Stimulated activated effector memory CD8-positive, alpha-beta T cell treated with anti-CD3 and anti-CD28 coated beads, Interleukin-12 subunit alpha, Interleukin-12 subunit beta, amount 100 ng/mL, for 72 hours (primary cell): ENCODE measurements at places on chromosomes 16 and 17.

- DNase-seq: no peak
These were observed 38.2 kb downstream of the COPRS start for GRCh38 chr17:31820691-31821435.

GRCh38 chr16:66095676-66096075, 270.8 kb upstream of the CDH5 start:
- DNase-seq: no peak

DNA sequence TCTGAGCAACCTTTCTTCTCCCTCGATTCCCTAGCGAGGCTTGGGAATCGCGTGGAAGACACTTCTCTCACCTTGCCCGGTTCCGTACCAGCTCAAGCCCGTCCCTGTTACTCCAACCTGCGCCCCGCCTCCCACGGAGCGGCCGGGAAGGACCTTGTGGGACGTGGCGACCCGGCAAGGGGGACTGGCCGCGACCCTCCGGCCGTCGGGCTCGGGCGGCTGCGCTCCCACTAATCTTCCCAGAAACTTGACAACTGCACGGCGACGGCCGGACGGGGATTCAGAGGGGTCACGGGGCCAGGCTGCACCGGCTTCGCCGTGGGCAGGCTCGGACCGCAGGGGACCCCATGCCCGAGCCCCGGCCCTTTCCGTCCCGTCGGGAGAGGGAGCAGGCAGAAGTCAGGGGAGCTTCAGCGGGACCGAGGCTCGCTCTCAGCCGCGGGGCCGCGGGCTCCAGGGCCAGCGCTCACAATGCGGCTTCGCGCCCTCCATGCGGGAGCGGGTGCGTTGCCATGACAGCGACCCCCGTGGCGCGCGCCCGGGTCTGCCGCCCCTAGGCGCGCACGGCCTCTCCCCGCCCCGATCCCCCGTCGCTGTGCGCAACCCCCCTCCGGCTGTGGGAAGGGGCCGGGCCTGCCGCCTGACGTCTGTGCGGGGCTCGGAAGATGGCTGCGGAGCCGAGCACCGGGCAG, at the start of gene SGSM2:
TSS of gene SGSM2 (plus strand) at position 650 of the 692 bp plus-strand sequence. CDS start 188 bp downstream, outside the sequence.
- peak; percentile 41 for DNase-seq

DNA sequence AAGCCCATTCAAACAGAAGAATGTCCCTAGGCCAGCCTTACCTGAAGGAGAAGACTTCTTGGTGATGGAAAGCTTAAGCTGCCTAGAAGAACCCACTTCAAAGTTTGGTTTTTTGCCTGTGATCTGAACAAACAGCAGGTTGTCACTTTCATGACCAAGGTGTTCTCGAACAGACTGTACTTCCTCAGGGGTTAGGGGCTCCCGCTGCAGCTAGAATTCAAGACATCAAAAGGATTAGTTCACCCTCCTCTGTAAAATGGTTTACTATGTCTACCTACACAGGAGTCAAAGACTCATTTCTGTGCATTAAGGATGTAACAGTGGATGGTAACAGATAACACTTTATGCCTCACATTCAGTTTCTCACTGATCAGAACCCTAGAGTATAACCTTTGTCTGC, 13.2 kb downstream of the CIAPIN1 start:
- DNase-seq: no peak

- no peak for DNase-seq
These were observed 86.8 kb downstream of the USP32 start for GRCh38 chr17:60305141-60305540.

DNA sequence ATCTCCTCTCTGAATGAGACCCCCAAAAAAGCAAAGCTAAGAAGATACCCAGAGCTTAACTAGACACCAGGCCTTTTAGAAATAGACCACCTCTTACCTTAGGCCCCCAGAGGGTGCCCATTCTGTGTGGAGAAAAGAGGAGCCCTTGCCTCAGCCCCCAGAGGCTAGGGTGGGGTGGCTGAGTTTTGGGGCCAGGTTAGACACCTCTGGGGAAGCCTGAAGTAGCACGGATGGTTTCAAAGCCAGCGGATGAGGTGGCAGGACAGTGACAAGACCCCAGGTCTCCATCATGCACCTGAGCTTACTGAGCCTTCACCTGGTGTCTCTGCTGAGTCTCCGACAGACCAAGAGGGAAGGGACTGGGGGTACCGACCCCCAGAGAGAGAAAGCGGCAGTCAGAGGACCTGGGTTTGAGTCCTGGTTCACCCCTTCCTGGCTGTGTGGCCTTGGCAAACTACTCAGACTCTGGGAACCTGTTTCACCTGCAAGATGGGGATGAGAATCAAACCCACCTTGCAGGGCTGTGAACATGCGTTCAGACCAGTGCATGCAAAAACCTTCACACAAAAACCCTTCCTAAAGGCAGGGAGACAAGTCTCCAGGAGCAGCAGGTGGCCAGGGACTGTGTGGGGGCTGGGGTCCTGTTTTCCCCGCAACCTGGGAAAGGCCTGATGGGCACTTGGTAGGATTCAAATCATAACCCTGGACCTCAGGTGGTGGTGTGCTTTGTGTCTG, 7.7 kb downstream of the SCGB1C2 start:
- DNase-seq: peak; percentile 1

GRCh38 chr16:75074920-75075687, 41.5 kb downstream of the LDHD start:
- DNase-seq: peak; percentile 62

GRCh38 chr17:76119409-76120371, 16.1 kb upstream of the EXOC7 start:
- DNase-seq: no peak

GRCh38 chr17:73521376-73521775, 122.9 kb downstream of the SDK2 start:
- DNase-seq: no peak

DNA sequence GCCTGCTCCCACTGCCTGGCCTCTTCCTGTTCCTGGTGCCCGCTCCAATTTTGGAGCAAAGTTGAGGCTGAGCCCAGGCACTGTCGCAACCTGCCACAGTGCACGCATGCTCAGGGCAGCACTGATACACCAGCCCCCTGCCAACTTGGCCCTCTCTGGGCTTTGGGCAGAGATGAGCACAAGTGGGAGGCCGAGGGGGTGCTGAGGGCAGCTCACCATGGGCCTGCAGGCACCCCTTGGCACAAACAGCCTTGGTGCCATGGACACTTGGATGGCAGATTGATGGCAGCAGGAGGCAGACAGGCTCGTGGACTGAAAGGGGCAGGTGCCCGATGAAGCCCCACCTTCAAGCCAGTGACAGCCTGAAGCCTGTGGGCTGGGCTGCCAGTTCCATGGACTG, 42.9 kb downstream of the PIGL start:
- DNase-seq: no peak

DNA sequence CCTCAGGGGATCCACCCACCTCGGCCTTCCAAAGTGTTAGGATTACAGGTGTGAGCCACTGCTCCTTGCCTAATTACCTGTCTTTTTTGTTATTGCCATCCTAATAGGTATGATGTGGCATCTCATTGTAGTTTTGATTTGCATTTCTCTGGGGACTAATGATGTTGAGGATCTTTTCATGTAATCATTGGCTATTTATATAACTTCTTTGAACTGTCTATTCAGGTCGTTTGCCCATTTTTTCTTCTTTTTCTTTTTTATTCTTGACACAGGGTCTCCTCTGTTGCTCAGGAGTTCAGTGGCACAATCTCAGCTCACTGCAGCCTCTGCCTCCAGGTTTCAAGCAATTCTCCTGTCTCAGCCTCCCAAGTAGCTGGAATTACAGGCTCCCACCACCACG, 1.3 kb upstream of the TGFB1I1 start:
- no peak for DNase-seq

DNA sequence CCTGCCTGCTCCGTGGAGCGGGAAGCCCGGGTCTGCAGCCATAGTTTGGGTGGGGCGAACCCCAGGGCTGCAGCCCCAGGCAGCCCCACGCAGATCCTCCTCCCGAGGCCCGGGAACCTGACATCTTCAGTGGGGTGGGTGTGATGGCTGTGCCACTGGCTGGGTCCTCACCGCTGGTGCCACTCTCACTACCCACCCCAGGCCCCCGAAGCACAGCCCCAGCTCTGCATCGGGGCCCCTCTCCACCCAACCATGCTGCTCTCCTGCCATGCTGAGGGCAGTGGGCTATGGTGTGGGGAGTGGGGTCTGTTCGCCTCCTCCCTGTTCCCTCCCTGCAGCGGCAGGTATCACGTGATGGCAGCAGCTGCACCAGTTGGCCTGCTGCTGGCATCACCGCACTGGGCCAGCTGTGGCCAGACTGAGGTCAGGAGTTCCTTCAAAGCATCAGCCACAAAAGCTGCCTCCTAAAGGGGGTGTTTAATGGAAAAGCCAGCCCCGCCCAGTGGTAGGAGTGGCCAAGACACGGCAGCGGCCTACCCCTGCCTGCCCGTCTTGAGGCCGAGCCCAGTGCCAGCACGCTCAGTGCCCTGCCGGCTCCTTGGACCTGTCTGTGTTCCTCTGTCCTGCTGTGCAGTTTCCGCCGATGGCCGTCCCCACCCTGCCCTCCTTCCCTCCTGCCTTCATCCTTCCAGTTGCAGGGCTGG, 10.8 kb downstream of the KCTD5 start:
- no peak for DNase-seq

- no peak for DNase-seq
These were observed 109.4 kb upstream of the PLCG2 start for GRCh38 chr16:81669473-81670350.

DNA sequence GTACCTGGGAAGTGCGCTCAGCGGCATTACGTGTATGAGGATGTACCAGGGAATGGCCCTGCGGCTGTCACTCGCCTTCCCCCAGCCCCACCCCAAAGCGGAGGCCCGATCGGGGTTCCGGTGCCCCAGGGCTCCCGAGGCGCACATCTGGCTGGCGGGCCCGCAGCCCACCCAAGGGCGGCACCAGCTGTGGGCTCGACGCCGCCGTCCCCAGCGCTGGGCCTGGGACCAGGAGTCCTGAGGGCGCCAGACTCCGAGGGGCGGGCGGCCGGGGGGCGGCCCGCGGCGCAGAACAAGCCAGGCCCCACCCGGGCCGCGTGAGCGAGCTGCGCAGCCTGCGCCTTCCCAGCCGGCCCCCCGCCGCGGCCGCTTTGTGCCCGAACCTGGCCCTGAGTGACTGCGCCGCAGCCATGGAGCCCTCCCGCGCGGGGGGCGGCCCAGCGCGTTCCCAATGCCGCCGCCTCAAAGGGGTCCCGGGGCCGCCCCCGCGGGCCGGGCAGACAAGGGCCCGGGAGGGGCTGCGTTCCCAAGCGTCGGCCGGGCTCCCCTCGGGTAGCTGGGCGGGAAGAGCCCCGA, 17.4 kb downstream of the ZNF423 start:
- DNase-seq: no peak

DNA sequence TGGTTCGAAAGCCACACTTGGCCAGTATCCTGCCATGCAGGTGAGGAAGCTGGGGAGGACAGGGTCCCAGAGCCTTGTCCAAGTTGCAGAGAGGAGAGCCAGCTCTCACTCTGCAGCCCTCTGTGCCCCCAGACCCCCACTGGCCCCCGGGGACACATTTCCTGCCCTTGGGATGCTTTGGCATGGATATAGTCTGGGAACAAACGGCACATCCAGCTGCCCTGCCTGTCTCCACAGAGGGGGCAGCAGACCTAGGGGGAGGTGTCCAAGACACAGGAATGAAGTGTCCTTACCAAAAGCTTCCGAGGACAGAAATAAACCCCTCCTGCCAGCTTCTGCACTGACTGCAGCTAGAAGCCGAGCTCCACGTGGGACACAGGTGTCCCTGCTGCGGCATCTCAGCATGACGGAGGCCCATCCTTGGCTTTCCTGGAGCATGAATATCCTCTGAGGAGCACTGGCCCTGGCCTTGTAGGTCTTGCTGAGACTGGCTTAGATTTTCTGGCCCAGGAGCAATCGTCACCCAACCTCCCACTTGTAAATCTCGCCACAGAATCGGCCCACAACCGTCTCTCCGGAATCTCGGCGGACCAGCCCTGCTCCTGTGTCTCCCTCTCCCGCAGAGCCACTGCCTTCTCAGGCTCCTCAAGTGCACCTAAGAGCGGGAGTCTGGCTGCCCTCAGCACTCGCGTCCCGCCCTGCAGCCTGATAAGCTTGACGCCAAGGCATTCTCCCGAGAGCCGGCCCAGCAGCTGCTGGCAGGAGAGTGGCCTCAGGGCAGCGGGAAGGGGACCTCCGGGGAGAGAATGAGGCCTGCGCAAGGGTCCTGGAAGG, 1.1 kb upstream of the CAPN15 start:
- DNase-seq: no peak

DNA sequence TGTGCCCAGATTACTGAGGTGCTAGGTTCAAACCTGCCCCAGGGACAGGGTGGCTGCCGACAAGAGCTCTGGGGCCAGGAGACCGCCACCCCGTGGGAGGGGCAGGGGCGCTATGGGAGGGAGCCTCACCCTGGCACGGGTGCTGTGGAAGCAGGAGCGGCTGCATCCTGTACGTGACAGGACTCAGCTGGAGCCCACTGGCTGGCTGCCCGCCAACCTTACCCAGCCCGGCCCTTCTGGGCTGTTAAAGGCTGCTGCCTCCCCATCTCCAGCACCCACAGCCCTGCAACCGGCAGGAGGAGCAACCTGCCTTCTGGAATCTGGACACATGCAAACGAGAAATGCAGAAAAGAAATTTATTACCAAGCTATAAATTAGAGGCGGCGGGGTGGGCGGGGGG, 11.2 kb downstream of the PAM16 start:
- DNase-seq: no peak

DNA sequence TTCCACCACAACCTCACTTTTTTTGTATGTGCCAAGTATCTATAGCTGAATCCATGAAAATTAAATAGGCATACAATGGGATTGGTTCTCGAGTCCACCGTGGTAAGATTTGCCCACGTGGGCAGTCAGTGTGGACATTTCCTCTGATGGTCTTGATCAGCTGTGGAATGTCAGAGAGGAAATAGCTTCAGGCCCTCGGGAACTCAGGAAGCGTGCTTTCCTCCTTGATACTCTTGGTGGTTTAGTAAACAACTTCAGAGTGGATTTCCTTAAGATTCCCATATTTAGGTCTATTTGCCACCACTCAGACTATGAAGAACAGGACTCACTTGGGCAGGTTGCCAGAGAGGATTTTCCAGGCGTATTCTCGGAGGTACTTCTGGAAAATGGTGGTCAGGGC, 152.5 kb downstream of the VPS53 start:
- DNase-seq: no peak

- no peak for DNase-seq
These were observed 191.8 kb downstream of the SNX29 start for GRCh38 chr16:12168074-12169000.

DNA sequence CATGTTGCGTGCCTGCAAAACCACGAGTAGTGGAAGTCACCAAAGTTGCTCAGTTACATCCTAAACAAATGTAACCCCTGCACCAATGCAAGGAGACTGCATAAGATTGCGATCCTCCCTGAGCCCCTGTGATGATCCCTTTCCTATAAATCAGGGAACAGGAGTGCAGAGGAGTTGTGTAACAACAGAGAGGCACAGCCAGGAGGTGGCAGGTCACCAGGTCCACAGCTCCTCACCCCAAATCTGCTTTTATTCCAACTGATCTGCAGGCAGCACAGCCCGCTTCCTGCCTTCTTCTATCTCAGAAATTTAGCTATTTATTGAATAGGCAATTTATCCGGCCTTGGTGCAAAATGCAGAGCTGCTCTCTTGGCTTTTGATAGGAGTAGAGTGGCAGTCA, 36.0 kb upstream of the MRTFB start:
- DNase-seq: no peak

GRCh38 chr16:49674351-49674851, 181.5 kb downstream of the ZNF423 start:
- no peak for DNase-seq

GRCh38 chr16:74447578-74447977, 26.3 kb upstream of the CLEC18B start:
- DNase-seq: no peak
